ENCODE measurements at places on chromosomes 4 and X.

DNA sequence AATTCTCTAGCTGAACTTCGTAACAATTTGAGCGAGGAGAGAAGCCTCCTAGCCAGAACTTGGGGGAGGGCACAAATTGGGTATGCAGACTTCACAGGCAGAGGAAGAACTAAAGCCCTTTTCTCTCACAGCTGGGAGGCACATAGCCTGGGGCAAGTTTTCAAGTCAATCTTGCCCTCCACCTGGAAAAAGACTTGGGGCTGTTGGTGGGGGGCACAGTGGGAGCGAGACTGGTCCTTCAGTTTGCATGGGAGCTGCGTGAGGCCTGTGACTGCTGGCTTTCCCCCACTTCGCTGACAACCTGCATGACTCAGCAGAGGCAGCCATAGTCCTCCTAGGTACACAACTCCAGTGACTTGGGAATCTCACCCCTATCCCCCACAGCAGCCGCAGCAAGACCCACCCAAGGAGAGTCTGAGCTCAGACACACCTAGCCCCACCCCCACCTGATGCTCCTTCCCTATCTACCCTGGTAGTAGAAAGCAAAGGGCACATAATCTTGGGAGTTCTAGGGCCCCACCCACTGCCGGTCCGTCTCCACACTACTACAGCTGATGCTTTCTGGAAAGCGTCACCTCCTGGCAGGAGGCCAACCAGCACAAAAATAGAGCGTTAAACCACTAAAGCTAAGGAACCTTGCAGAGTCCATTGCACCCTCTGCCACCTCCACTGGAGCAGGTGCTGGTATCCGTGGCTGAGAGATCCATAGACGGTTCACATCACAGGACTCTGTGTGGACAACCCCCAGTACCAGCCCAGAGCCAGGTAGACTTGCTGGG, 160.8 kb downstream of the CBLL2 start:
- no peak for DNase-seq

GRCh38 chr4:3407930-3408792, 33.6 kb upstream of the HGFAC start:
- no peak for DNase-seq

- DNase-seq: no peak
These were observed 81.9 kb downstream of the AFF2 start for GRCh38 chrX:148582353-148582752.

- no peak for DNase-seq
These were observed 672 bp downstream of the PGM2 start for GRCh38 chr4:37827030-37827685.

DNA sequence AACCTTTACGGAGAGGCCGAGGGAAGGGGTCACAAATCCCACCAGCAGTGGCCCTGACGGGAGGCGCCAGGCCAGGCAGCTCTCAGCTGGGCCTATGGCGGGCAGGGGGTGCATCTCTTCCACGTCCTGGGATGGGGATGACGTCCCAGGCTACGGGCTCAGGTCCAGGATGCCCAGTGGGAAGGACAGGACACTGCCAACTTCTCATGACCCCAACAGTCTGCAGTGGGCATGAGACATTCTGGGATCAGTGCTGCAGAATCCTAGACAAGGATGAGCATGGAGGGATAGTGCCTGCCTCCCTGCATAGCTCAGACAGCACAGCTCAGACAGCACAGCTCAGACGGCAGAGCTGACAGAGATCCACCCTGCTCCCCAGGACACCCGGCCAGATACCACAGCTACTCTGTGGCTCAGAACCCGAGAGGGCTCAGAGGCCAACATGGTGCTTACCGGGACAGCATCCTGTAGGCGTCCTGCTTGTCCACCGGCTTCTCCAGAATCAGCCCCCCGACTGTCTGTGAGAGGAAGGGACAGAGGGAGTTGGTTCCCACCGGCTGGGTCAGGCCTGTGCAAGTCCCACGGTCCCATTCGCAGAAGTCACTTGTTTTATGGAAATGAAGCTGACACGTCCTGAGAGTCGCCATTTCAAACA, 17.3 kb downstream of the ASMTL start:
- no peak for DNase-seq

GRCh38 chrX:48530736-48531135, 8.8 kb upstream of the TBC1D25 start:
- DNase-seq: no peak

- DNase-seq: no peak
These were observed 762.8 kb upstream of the INTU start for GRCh38 chr4:126869967-126870366.

DNA sequence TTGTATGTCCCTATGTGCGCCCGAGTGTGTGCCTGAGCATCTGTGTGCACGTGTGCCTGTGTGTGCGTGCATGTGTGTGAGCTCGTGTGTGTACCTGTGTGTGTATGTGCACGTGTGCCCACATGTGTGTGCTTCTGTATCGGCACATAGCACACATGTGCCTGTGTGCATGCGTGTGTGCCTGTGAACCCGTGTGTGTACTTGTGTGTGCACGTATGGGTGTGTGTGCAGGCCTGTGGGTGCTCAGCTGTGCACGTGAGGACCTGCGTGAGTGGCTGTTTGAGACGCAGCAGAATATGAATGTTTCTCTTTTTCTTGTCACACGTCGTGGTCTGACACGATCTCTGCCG, 4.3 kb downstream of the AKAP17A start:
- no peak for DNase-seq

DNA sequence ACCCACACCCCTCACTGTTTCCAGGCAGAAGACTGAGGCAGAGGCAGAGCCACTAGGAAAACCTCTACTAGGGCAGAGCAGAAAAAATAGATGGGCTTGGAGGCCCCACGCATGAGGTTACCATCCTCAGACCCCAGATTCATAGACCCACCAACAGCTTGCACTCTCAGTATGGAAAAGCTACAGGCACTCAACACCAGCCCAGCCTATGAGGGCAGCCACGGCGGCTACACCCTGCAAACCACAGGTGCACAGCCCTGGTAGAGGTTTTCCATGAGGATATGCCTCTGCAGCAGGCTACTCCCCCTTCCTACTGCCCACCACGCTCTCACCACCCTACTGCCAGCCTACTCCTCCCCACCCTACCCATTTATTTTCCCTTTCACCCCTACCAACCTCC, 235.1 kb downstream of the CWH43 start:
- no peak for DNase-seq

DNA sequence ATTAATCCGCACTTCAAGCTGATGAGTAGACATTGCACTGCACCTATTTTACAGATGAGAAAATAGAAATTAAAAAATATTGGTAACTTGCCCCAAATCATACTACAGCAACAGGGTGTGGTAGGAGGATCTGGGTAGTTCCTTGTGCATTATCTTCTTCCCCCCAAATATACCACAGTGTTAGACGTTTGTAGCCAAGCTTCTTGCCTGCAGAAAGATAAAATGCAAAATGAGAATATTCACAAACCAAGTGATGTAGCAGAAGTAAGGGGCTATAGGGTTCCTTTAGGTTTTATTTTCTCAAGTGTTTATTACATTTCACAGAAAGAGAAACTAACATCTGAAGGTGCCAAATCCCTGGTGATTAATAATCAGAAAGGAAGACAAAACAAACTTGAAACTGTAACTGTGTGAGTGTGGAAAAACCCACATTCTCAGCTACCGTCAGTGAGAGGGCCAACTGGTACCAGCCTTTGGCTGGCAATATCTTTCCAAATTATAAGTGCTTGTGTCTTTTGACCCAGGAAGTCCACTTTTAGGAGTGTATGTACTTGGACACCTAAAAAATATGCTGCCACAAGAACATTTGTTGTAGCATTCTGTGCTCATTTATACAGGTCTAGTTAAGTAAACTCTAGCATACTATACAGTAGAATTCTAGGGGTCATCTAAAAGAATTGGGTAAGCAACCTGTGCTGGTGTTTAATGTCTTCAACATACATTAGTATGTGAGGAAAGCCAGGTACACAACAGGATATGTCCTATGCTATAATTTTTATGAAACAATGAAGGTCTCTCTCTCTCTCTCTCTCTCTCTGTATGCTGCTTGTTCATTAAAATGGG, 6.7 kb upstream of the CD38 start:
- DNase-seq: peak; percentile 63

GRCh38 chr4:148454835-148455234, 12.6 kb upstream of the NR3C2 start:
- no peak for DNase-seq

GRCh38 chr4:114780205-114780604, 181.6 kb downstream of the UGT8 start:
- no peak for DNase-seq

DNA sequence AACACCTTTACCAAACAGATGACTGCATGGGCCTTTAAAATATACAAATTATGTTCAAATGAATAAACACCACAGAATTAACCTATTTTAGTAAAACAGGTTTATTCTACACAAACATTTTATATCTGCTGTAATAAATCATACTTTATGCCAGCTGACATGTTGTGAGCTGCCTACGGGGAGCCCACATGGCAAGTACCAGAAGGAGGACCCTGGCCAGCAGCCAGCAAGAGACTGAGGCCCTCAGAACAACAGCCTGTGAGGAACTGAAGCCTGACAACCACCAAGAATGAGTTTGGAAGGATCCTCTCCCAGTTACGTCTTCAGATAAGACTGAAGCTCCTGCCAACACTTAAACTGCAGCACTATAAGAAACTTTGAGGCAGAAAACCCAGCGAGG, 377.0 kb downstream of the PDGFC start:
- DNase-seq: peak; percentile 6

DNA sequence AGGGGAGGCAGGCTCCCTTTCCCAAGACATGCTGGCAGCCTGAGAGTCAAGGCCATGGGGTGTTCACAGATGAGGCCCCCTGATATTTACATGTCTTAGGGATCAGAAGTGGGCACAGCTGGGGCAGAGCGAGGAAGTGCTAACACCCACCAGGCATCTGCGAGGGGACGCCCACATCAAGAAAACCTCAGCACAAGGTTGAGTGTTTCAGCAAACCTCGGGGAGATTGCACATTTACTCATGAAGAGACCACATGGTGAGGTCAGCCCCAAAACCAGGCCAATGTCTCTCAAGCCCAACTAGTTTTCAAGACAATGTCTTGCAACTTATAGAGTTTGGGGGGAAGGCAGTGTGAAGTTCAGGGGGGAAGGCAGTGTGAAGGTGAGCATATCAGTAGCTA, 55.2 kb downstream of the CLNK start:
- no peak for DNase-seq

DNA sequence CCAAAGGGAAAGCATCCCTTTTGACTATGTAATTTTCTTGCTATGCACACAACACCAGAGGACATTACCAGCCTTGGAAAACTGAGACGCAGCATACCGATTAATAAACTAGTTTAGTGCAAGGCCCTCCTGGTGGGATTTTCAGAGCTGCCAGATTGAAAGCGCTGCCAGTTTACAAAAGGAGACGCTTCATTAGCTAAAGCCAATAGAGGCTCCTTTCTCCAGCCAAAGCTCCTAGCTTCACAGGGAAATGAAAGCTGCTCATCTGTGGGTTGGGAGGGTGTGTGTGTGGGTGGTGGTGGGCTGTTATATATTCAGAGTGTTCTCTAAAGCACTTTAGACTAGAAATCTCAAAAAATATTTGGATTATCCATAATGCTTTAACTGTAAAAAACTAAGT, 32.4 kb downstream of the SPANXN4 start:
- DNase-seq: no peak

GRCh38 chr4:86981789-86982188, 47.0 kb downstream of the AFF1 start:
- no peak for DNase-seq

DNA sequence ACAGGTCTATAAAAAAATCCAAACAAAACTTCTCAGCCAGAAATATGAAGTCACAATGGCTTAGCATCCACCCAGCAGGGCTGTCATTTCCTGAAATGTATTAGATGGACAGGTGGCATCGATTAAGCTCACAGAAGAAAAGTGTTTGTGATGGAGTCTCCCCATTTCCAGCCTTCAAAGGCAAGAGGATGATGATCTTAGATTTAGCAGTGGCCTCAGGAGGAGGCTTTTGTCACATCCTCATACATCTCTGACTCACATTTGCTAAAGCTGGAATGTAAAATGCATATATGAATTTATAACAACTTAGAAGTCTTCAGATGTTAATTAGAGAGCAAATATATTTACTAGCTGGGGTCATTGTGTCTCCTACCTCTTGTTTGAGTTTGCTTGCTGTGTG, 441.9 kb downstream of the SPRY1 start:
- DNase-seq: no peak

DNA sequence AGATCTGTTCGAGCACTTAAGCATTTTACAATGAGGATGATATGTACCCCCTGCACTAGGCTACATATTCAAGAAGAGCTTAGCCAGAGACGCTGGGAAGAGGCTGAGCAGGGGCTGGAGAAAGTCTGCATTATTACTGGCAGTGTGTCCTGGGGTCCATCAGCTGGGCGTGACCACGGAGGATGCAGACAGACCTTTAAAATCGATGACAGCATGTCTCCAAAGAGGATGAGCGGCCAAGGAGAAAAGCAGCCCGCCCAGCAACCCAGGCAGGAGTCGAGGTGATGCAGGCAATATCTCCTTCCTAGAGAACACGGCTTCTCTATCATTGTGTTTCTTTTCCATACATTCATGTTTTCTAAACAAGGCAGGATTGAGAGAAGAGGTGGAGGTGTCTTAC, 300.7 kb downstream of the USP46 start:
- no peak for DNase-seq

DNA sequence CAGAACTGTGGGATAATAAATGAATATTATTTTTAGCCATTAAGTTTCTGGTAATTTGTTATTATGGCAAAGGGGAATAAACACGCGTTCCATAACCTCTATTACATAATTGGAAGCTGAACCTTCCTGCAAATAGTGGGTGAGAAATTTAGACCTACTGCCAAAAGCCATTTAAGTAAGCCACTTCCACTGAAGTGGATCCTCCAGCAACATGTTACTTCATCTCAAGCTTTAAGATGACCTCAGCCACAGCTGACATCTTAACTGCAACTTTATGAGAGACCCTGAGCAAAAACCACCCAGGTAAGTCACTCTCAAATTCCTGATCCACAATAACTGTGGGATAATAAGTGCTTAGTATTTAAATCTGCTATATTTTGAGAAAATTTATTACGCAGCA, 1048.6 kb downstream of the FAM133A start:
- DNase-seq: no peak

- DNase-seq: no peak
These were observed 286.4 kb downstream of the BCOR start for GRCh38 chrX:39811376-39811775.

DNA sequence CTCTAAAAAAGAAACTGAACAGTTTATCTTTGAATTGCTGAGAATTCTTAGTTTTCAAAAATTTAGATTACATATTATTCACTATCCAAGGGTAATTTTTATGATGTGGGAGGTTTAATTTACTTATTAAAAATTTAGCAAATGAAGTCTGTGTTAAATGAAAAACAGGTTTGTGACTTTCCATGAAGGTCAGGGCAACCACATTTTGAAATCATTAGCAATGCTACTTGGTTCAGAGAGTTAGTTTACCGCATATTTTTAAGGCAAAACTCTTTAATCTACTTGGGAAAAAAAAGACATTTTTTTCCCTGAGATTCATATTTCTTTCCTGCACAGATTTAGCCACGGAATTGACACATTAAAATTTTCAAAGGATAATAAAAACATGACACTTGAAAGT, 37.3 kb upstream of the PRSS12 start:
- no peak for DNase-seq

DNA sequence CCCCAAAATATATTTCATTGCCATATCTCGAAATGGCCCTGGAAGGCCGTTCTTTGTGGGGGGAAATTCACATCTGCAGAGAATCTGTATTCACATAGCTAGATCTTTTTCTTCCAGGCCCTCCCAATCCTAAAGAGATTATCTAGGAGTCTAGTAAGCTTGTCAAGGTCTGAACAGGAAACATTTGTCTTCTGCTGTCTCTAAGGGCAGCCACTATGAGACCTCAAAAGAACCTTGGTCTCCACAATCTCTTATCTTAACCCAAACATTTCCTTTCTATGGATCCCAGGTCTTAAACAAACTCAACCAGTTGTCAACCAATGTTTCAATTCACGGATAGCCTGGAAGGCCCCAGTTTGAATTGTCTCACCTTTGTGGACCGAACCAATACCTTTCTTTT, 45.0 kb downstream of the CRLF2 start:
- peak; percentile 51 for DNase-seq

All from hematopoietic multipotent progenitor cell treated with erythropoietin and hydrocortisone succinate and interleukin-3 and kit ligand, for 8 days (in vitro differentiated cells).